ENCODE measurements at places on chromosomes 12 and 14.
A peak's percentile ranks its signal among the peaks of the same experiment; 100 is the strongest.

GRCh38 chr14:63752449-63753169 lies 24.7 kb upstream of the SGPP1 start:
- no peak for DNase-seq

GRCh38 chr12:128969480-128970055 lies 116.3 kb downstream of the GLT1D1 start:
- DNase-seq: no peak

- no peak for DNase-seq
Observed at GRCh38 chr14:92719421-92719820, 29.0 kb downstream of the LGMN start.

GRCh38 chr14:75053396-75054291 lies 2.4 kb upstream of the MLH3 start:
- DNase-seq: no peak

GRCh38 chr12:47739979-47740378 lies 14.7 kb upstream of the ENDOU start:
- peak; percentile 8 for DNase-seq
